NT2/D1 (cell line): ENCODE measurements at places on chromosomes 4 and X.

- peak; percentile 1 for DNase-seq
Observed at GRCh38 chr4:94595880-94596483, 144.2 kb downstream of the PDLIM5 start.

GRCh38 chr4:136900696-136901095 is 631.6 kb downstream of the PCDH18 start:
- DNase-seq, result no peak

- no peak for DNase-seq
Observed at GRCh38 chr4:182225257-182225852, 17.8 kb upstream of the TENM3 start.

DNA sequence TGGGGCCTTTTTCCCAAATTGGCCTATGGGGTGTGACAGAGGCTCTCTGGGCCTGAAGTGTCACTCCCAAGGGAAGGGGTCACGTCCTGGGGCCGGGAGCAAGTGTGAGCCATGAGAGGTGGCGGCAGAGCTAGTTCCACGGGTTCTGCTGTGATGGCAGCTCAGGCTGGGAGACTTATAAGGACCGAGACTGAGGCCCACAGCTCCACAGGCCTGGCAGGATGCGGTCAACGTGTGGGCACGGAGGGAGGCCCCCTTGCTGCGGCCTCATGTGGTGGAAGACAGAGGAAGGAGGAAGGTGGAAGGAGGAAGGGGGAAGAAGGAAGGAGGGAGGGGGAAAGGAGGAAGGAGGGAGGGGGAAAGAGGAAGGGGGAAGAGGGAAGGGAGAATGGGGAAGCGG is 7.2 kb upstream of the CPLX1 start:
- no peak for DNase-seq

DNA sequence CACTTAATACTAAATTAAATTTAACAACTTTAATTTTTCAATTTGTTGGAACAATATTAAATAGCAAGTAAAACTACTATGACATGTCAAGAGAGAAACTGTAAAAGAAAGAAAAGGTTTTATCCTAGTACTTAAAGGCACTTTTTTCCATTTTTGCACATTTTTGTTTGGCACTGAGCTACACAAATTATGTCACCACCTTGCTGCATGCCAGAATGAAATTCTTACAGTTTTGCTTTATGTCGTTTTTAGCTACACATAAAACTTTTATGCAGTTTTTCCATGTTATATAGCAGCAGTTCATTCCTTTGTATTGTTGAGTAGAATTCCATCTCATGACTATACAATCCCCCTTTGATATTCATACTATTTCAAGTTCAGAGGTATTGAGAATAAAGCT is 99.1 kb upstream of the RXFP1 start:
- DNase-seq, result no peak

DNA sequence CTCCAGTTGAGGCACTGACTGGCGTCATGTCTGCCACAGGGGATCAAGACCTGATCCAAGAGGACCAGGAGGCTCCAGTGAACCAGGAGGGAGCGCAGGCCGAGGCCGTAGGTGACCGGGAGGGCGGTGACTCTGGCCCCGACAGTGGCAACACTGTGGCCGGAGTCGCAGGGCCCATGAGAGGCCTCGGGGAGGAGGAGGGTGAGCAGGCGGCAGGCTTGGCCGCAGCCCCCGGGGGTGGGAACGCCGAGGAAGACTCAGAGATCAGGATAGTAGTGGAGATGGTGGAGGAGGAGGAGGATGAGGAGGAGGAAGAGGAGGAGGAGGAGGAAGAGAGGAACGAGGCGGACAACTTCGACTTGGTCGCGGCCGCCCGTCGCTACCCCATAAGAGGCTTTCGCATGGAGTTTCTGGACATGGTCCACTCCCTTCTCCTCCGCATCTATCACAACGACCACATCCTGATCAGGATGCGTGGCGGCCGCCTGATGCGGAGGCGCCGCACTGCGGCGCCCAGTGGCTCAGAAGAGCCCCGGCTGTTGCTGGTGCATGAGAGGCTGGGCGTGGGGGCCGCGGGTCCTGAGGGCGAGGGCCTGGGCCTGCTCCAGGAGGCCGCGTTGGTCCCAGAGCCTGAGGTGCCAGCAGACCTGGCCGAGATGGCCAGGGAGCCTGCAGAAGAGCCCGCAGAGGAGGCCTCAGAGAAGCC is 560 bp downstream of the CT47C1 start:
- no peak for DNase-seq

- DNase-seq, result no peak
Observed at GRCh38 chr4:8655411-8656184, 63.0 kb downstream of the CPZ start.

DNA sequence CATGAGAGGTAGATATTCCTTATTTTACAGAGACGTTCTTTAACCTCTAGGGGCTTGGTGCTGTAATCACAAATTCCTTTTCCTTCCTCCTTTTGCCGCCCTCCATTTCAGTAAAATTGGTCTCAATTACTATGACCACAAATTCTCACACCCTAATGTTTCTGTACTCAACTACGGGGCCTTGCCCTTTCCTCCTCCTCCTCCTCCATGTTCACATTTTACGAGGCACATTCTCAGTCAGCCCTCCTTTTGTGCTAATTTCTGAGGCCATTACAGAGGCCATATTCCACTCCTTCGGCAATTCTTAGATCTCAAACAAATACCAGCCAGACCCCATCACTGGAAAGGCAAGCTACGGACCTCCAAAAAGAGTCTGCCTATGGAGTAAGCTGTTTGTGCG is 92.1 kb downstream of the SH3KBP1 start:
- no peak for DNase-seq

DNA sequence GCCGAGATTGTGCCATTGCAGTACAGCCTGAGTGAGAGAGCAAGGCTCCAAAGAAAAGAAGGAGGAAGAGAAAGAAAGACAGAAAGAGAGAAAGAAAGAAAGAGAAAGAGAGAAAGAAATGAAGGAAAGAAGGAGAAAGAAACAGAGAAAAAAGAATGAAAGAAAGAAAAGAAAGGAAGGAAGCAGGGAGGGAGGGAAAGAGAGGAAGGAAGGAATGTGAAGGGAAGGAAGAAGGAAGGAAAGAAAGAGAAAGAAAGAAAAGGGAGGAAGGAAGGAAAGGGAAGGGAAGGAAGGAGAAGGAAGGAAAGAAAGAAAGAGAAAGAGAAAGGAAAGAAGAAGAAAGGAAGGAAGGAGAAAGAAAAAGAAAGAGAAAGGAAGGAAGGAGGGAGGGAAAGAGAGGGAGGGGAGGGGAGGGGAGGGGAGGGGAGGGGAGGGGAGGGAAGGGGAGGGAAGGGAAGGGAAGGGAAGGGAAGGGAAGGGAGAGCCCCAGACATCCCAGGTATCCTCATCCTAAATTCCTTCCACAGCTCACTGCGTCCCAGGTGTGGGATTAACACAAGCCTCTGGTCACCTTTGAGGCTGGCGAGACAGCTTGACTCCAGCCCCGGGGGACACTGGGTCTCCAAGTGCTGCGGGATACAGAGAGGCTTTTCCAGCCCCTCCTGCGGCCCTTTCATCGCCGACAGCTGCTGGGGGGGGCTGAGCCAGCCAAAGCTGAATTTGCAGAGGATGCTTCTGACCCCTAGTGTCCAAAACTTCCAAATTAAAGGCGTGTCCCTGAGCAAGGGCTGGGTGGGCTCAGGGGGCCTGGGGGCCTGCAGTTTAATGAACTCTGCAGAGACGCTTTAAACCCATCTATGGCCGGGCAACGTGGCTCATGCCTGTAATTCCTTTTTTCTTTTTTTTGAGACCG is 24.2 kb upstream of the CSF2RA start:
- DNase-seq, result peak; percentile 43

GRCh38 chrX:37613933-37614332 is 42.5 kb downstream of the LANCL3 start:
- DNase-seq, result no peak

- peak; percentile 33 for DNase-seq
Observed at GRCh38 chr4:21697583-21697982, 251.0 kb downstream of the KCNIP4 start.

DNA sequence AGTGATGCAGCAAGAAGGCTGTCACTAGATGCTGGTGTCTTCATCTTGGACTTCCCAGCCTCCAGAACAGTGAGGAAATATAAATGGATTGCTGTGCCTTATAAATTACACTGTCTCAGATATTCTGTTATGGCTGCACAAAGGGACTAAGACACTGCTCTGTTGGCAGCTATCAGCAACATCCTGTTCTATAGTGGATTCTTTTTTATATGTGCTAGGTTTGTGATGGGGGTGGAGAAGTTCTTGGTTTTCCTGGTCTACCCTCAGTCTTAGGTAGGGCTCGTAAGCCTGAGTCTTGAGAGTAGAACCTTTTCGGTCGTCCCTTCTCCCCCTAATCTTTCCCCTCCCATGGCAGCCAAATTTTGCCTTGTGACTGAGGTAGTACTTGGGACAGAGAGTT is 17.3 kb downstream of the STIM2 start:
- DNase-seq, result no peak

DNA sequence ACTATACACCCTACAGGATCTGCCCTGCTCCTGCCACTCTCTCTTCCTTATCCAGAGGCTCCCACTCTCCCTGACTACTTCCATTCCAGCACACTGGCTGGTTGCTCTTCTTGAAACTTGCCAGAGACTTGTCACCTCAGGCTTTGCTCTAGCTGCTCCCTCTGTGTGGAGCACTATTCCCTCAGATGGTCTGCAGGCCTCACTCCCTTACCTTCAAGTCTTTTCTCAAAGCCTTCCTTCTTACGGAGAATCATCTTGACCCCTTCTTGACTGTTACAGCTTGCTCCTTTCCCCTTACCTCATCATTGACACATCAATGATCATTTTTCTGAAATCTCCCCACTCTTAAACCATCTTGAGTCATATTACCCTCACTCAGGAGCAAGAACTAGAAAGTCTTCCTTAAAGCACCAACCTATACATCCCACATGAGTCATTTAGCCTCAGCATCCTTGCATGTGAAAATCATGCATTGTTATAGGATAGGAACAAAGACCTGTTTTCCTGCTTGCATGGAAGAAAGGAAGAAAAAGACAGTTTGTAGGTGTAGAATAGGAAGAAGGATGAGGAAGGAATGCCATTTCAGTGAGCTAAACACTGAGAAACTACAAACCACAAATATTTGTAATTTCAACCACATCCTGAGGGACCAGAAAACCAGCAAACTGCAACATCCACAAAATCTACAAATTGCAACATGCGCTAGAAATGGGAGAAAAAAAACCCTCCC is 55.7 kb downstream of the ANTXR2 start:
- no peak for DNase-seq

GRCh38 chr4:38831653-38832052 is 25.0 kb downstream of the TLR6 start:
- no peak for DNase-seq

GRCh38 chr4:76641351-76641750 is 206.3 kb downstream of the SHROOM3 start:
- DNase-seq, result no peak

DNA sequence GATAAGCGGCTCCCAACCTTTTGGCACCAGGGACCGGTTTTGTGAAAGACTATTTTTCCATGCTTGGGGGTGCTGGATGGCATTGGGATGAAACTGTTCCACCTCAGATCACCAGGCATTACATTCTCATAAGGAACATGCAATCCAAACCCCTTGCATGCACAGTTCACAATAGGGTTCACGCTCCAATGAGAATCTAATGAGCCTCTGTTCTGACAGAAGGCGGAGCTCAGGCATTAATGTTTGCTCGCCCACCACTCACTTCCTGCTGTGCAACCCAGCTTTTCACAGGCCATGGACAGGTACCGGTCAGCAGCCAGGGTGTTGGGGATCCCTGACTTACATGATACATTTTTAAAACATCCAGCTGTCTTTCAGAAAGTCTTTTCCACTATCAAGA is 187.3 kb downstream of the SLC39A8 start:
- no peak for DNase-seq

DNA sequence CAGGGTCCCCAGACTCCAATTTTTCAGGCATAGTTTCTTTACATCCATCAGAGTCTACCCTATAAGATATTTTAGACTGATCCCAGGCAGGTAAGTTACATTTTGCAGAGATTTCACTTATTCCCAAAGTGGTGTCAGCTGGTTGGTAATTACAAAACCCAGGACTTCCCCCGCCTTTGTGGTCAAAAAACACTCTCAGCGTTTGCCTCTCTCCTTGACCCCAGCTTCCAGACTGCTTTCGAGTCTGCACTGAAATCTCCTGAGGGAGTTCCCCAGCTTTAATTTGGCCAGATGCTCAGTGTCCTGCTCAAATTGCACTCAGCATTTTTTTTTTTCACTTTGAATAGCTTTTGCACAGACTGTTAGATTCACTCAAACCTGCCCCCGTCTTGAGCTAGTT is 11.2 kb upstream of the AMOT start:
- no peak for DNase-seq

DNA sequence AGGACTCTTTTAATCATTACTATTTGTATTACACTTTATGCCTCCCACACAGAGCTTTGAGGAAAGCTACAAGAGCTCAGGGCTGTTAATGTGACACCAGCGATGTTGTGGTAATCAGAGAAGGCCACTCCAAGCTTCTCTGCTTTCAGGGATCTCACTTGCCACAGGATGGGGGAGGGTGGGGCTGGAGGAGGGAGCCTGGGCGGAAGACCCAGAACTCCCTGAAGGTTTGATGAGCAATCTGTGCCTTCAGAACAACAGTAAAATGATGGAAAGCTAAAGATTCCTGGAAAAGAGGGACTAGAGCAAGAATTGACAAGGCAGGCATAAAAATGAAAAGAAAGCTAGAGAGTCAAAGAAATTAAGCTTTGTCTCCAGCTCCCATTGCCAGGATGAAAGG is 75.6 kb downstream of the MAML3 start:
- DNase-seq, result peak; percentile 16

DNA sequence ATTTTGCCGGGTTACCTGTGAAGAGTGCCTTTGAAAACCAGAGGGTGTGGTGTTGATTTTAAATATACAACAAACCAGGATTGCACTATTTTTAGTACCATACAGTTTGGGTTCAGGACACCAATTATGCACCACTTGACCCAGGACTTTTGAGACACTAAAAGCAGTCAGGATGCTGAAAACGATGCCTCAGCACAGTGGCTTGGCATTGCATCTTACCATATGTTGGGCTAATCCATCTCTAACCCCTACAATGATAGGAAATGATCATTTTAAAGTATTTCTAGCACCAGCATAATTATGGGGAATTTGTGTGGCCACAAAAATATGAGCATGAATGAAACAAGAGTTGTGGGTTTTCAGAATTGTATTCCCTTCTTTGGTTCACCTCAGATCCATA is 4.1 kb downstream of the IBSP start:
- no peak for DNase-seq

- peak; percentile 55 for DNase-seq
Observed at GRCh38 chrX:53831662-53832635, 145.4 kb upstream of the HUWE1 start.

DNA sequence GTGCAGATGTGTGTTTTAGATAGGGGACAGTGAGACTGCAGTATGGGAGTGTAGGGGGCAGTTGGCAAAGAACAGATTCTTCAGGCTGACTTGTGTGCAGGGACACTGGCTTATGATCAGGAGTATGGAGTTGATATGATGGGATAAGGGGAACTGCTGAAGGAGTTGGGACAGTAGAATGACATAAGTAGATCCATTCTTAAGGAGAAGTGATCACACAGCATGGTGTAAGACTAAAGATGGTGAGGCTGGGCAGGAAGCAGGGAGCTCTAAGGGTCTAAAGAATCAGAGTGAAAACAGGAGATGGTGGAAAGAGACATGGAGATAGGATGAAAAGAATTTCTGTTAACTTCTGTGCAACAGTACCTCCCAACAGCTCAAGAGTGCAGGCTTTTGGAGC is 70.7 kb downstream of the REELD1 start:
- no peak for DNase-seq
